ENCODE measurements at places on chromosomes 12 and 14. TPM values are rescaled to one million over a fixed set of nuclear protein-coding genes. Genes with fewer than 3 reads are reported as not detected.

Gene SLC5A8
- not detected for total RNA-seq

Gene TMTC2
- total RNA-seq: 3.2 TPM

Gene NOVA1
- 0.32 TPM for total RNA-seq

Gene PPP2R5C
- total RNA-seq: 44.4 TPM

Gene TEAD4
- total RNA-seq: 17.6 TPM

Gene PRICKLE1
- total RNA-seq: 25.9 TPM

Gene PIANP
- total RNA-seq: not detected

Gene CD69
- total RNA-seq: 3.7 TPM

Gene OAS3
- total RNA-seq: 18.8 TPM

Gene TAS2R20
- 1.6 TPM for total RNA-seq

Gene GDF3
- total RNA-seq: 0.16 TPM

Gene AICDA
- total RNA-seq: not detected

Gene LRP1-AS
- not detected for total RNA-seq

Gene APAF1
- 25.1 TPM for total RNA-seq

Gene ZC2HC1C
- 0.49 TPM for total RNA-seq

Gene CCDC196
- total RNA-seq: not detected

Gene SLCO1B1
- total RNA-seq: not detected

Gene KRT81
- total RNA-seq: not detected

Gene PLBD1
- total RNA-seq: 1.3 TPM

Gene TAS2R7
- not detected for total RNA-seq

Gene PKP2
- 0.32 TPM for total RNA-seq

Gene RND1
- 5.5 TPM for total RNA-seq

Gene OR4E2
- total RNA-seq: not detected

Gene RAN
- 599 TPM for total RNA-seq

Gene AMHR2
- total RNA-seq: not detected

Gene LGR5
- not detected for total RNA-seq

Gene VRTN
- not detected for total RNA-seq

Gene MYO1H
- not detected for total RNA-seq

Gene KLRC3
- total RNA-seq: not detected

Gene CMTM5
- not detected for total RNA-seq

Gene ATL1
- total RNA-seq: 1.8 TPM

Gene SLC2A14
- total RNA-seq: not detected
